ENCODE measurements at places on chromosomes 2 and 18. TPM values are rescaled to one million over a fixed set of nuclear protein-coding genes. Genes with fewer than 3 reads are reported as not detected.

Gene CHMP3
- 69.4 TPM for total RNA-seq

Gene OTOS
- not detected for total RNA-seq

Gene GPR45
- total RNA-seq: not detected

Gene TUBA3E
- total RNA-seq: not detected

Gene CDH7
- total RNA-seq: 5.6 TPM

Gene GREB1L
- total RNA-seq: 1.4 TPM

Gene BOLL
- 0.11 TPM for total RNA-seq

Gene GAL3ST2
- total RNA-seq: not detected

- DNase-seq: no peak
Observed at GRCh38 chr2:38181806-38182491, 106.0 kb upstream of the CYP1B1 start.

- no peak for DNase-seq
Observed at GRCh38 chr2:191840921-191841320, 6.0 kb downstream of the CAVIN2 start.

DNA sequence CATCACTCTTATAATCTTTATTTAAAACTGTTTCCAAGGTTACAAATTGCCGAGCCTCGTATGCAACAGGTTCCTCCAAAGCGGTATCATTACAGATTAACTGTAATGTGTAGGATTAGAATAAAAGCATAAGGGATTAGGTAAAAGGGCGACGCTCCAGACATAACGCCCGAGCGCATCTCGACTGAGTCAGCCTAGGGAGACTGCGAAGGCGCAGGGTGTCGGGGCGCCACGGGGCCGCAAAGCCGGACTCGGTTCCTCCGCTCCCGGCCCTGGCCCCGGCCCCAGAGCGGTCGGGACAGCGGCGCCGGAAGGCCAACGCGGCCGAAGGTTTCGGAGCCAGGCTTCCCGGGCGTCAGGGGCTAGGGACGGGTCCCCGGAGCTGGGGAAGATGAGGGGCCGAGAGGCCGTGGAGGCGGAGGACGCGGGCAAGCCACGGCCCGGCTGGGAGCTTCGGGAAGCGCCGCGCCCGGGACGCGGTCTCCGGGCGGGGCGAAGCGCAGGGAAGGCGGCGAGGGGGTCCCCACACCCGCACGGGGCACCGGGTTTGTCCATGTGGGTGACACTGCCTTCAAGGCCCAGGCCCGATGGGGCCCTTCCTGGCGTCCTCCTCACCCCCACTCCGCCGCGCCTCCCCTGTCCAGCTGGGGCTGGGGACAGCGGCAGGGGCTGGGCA is 12.9 kb upstream of the SIX3 start:
- DNase-seq: no peak

DNA sequence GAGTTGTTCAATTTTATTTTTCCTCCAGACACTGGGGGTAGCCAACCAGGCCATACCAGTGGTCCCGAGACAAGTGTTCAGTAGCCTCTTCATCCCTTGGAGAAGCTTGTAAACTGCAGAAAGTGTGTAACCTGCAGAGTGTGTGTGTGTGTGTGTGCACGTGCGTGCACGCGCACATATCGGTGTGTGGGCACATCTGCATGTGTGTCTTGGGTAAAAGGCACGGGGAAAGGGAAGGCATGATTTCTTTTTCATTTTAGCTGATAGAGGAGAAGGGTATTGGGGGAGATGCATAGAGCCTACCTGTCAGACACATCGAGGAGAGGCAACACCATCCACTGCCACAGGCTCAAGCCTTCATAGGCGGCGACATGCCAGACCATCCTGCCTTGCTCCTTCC is 181.4 kb downstream of the CLIP4 start:
- no peak for DNase-seq

DNA sequence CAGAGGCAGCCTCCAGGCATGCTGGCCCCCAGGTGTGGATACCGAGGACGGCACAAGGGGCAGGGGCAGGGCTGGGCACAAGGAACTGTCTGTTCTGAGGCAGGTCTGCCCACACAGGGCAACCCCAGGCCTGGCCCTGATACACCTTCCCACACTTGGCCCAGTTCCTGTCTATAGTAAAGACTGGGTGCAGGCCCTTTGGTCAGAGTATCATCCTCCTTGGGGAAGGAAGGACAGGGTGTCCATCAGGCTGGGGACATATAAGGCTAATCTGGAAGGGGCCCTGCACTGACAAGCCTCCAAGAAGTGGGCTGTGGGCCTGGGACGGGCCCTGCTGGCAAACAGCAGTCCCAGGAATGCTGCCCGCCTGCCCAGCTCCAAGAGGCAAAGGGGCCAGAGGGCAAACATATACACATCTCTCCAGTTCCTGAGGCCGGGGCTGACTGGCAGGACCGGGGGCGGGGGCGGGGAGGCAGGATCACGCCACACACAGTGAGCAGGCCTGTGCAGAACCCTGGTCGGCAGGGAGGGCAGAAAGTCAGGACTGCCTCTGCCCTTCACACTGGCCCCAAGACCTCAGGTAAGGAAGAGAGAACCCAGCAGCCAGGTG is 18.9 kb downstream of the SDC1 start:
- DNase-seq: no peak

DNA sequence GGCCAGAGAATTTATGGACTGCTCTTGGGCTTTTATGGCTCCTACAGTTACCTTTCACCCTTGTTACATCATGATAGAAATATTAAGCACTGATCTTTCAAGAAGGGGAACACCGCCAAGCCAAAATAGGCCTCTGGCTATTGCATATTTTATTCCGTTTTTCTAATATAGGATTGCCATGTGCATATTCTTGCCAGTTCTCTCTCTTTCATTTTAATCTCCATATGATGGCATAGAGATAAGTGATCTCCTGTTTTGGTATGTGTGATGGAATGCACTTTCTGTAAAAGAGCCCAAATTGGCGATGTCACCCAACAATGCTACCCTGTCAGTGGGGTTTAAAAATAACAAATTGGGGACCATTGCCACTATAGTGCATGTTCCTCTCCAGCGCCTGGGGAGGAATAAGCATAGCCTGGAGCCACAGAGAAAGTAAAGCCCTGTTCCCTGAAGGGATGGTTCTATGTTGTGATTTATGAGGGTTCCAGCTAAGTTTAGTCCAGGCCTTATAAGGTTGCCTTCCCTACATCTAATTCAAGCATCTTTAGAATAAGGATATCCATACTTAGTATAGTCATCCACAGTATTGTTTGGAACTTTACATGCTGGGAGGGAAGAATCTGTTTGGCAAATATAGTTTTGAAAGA is 26.9 kb downstream of the CMPK2 start:
- no peak for DNase-seq

DNA sequence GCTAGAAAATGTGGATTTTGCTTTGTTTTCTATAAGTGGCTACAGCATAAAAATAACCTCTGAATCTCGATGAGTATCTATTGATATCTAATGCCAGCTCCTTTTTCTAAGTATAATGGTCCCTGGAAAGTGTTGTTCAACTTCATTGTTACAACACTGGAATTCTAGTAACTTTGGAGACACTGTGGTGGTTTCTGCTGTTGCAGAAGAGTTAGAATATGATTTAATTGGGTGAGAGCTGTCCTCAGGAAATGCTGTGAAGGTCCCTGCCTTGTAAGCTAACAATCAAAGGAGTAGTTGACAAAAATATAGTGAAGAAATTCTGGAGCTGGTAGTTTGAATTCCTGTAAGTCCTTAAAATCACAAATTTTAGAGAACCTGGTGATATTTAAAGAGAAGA is 62.1 kb downstream of the C18orf63 start:
- no peak for DNase-seq

- no peak for DNase-seq
Observed at GRCh38 chr2:40823478-40823877, 371.6 kb upstream of the SLC8A1 start.

GRCh38 chr2:48228345-48228684 is 301.6 kb upstream of the STON1 start:
- no peak for DNase-seq

GRCh38 chr2:12251121-12251520 is 465.6 kb upstream of the TRIB2 start:
- DNase-seq: no peak

- DNase-seq: no peak
Observed at GRCh38 chr2:173599821-173600359, 245.2 kb downstream of the CDCA7 start.

GRCh38 chr18:77557046-77557587 is 307.5 kb downstream of the GALR1 start:
- DNase-seq: no peak

GRCh38 chr2:171723716-171724683 is 36.7 kb downstream of the DYNC1I2 start:
- no peak for DNase-seq

DNA sequence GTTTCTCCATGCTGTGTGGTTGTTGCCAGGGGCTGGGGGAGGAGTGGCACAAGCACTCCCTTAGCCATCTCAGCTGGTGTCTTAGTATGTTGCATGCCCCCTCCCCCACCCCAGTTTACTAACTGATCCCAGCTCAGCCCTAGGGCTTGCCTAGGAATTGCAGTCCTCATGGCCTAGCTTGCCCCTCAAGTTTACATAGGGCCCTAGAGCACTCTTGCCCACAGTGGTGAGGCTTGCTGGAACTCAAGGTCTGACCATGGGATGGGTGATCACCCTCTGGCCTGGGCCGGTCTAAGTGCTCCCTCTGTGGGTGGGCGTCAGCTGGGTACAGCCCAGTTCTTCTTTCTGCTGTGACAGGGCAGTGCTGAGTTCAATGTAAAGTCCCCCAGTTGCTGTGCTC is 156.1 kb upstream of the PIEZO2 start:
- no peak for DNase-seq

GRCh38 chr18:74563999-74564398 is 29.7 kb downstream of the CNDP1 start:
- no peak for DNase-seq

GRCh38 chr2:239715606-239716005 is 309.5 kb downstream of the NDUFA10 start:
- DNase-seq: no peak

- DNase-seq: no peak
Observed at GRCh38 chr18:6509417-6509816, 94.7 kb upstream of the L3MBTL4 start.

GRCh38 chr2:223460209-223460608 is 142.0 kb downstream of the SCG2 start:
- DNase-seq: no peak
